Skin of body (tissue), 3 donors: ENCODE measurements at places on chromosomes 11 and 22. TPM values are rescaled to one million over a fixed set of nuclear protein-coding genes. Genes with fewer than 3 reads are reported as not detected.

The VPREB3 gene
- not detected for total RNA-seq

The LRRC4C gene
- total RNA-seq = 4.2 TPM

The LINC01488 gene
- total RNA-seq = not detected

The TENM4 gene
- 27.2 TPM for total RNA-seq

The SEC14L2 gene
- 5.1 TPM for total RNA-seq

The LMNTD2 gene
- 0.69 TPM for total RNA-seq

The CD3G gene
- 0.10 TPM for total RNA-seq

The BTBD10 gene
- total RNA-seq = 40.3 TPM

The HBB gene
- total RNA-seq = 2,108 TPM

The SHANK3 gene
- total RNA-seq = 7.2 TPM

The GLYATL2 gene
- total RNA-seq = 2.8 TPM

The LUZP2 gene
- 4.6 TPM for total RNA-seq

The C11orf65 gene
- total RNA-seq = 1.5 TPM

The NXPE4 gene
- total RNA-seq = not detected
